ENCODE measurements at places on chromosomes 2 and 18.

GRCh38 chr18:51077217-51077616 is 47.2 kb downstream of the SMAD4 start:
- no peak for DNase-seq

GRCh38 chr2:119517433-119517832 is 6.8 kb downstream of the SCTR start:
- no peak for DNase-seq

DNA sequence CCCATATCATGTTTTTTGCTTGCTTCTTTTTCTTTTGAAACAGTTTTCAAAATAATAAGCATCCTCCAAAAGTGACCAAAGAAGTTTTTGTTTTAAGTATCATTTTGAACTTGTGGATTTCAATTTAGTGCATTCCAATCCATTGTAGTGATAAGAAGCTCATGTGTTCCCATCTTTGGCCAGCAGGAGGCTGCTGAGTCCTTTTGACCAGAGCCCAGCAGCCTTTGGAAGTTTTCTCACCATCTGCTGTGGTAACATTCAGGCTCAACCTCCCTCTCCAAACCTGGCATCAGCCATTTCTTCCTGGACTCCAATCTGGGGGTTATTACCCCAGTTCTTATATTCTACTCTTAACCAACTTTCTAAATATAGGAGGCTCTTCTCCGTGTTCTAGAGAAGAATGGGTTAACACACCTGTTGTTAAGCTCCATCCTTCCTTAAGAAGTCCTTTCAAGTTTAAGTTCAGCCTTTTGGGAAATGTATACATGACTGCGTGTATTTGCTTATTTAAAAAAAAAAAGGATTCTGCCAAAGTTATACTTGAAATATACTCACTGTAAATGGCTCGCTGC is 39.0 kb upstream of the MAL start:
- no peak for DNase-seq

DNA sequence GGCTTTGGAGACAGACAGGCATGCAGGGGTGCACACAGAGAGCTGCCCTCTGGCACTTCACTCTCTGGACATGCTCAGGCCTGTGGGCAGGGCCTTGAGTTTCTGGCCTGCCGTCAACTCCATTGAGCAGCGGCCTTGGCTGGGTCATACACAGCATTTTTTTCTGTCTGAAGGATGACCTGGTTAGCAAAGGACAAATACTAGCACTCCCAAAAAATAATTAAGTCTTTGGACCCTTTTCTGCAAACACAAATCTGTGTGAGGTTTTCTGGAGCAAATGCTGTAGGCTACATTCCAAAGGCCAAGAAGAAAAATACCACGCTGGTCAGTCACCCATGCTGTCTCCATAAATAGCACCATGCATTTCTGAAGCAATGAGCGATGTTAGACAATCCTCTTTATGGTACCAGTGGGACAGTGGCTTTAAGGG is 124.7 kb upstream of the CTAGE1 start:
- DNase-seq: no peak

DNA sequence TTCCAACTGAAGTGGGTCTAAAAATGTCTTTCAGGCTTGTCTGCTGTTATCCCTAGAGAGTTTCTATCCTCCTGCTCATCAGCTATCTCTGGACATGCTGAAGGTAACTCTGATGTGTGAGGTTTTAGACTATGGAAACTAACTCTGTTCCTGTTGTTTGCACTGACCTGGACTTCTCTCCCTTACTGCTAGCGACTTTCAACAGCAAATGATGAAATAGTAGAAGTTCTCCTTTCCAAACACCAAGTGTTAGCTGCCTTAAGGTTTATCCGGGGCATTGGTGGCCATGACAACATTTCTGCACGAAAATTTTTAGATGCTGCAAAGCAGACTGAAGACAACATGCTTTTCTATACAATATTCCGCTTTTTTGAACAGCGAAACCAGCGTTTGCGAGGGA is 26.9 kb downstream of the RMC1 start:
- no peak for DNase-seq

GRCh38 chr18:51127664-51128063 is 69.8 kb downstream of the MEX3C start:
- no peak for DNase-seq

DNA sequence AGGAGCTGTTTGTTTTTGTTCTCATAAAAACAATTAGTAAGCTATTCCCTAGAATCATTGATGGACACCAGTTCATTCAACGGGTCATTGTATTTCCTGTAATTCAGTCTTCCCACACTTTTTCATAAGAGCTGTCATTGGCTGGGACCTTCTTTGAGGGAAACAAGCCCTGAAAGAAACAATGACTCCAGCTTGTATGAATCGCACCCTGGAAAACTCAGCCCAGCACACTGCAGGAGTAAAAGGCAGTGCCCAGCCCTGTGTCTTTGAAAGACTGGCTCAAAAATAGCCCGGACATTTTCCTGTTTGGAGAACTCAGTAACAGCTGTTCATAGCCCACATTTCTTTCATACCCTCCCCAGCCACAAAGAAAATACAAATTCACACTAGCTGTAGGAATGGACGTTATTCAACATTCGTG is 81.5 kb downstream of the NCKAP5 start:
- no peak for DNase-seq

- no peak for DNase-seq
Measured at GRCh38 chr2:225600444-225600843, 200.9 kb downstream of the NYAP2 start.

- no peak for DNase-seq
Measured at GRCh38 chr2:66036948-66037347, 398.0 kb upstream of the MEIS1 start.

- no peak for DNase-seq
Measured at GRCh38 chr2:157644776-157645175, 16.1 kb upstream of the ACVR1C start.

GRCh38 chr2:232878855-232879617 is 9.0 kb downstream of the SNORC start:
- no peak for DNase-seq

GRCh38 chr2:55899881-55900280 is 23.7 kb downstream of the EFEMP1 start:
- no peak for DNase-seq

- no peak for DNase-seq
Measured at GRCh38 chr2:68217729-68218128, 34.6 kb downstream of the PPP3R1 start.

GRCh38 chr2:10359246-10359645 is 56.5 kb downstream of the HPCAL1 start:
- DNase-seq: no peak

- DNase-seq: no peak
Measured at GRCh38 chr2:207394812-207395534, 134.8 kb upstream of the CREB1 start.

DNA sequence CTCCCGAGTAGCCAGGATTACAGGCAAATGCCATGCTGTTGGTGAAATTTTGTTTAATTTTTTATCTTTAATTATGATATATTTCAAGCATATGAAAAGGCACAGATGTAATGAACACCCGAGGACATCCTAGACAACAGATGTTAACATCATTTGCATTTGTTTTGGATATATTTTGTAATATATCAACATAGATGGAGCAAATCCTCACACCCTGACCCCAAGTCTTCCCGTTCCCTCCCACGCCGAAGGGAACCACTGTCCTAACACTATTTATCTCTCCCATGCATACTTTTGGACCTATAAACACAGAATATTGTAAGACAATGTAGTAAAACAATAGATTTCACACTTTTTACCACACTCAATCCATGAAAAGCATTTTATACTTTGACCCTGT is 99.5 kb downstream of the GFPT1 start:
- DNase-seq: no peak

DNA sequence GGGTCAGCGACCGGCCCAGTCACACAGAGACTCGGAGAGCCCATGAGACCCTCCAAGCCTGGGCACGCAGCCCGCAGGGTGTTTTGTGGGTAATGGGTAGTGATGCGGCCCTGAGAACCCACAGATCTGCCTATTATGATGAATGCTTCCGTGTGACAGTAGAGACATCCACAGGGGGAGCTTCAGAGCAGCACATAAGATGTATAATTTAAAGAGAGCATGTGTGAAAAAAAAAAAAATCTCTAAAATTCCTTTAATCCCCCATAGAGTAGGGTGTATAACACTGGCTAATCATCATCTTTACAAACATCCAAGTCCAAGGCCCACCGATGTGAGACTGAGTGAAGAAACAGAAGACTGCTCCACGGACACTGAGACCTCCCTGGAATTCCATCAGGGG is 34.6 kb downstream of the BIN1 start:
- no peak for DNase-seq

DNA sequence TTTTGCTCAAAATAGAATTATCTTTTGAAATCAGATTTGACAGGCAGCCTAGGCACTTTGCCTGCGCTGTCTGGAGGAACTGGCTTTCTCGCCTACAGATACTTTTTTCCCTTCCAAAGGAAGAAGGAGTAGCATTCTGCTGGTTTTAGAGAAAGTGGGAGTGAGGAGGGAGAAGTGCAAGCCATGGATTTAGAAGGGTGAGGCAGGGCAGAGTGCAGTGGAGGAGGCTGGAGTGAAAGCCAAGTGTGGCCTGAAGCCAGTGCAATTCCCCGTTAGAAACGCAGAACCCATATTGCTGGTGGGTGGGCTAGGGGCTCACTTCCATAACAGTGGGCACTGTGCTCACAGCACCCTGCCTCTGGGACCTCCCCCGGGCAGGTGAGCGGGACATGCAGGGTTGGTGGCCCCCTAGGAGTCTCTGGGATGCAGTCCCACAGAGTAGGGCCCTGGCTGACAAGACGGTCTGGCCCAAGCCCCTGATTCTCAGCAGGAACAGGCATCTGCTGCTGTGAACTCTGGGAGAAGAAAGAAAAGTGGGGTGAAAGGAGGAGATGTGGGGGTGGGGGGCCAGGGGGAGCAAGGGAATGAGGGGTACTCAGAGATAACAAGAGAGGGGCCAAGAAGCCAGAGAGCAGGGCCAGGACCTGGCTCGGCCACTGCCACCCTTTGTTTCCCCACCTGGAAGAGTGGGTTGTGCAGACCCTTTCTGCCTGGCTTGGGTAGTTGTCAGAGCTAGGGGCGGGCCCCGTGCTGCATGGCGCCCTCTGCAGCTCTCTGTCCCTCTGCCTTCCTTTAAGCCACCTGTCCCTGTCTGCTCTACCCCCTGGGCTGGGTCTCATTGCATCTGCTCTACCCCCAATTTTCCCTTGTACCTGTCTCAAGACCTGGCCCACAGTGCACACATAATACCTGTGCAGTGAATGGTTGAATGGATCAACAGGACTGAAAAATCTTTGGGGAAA is 273.5 kb upstream of the HS6ST1 start:
- no peak for DNase-seq

GRCh38 chr18:45168866-45169600 is 446.2 kb upstream of the SLC14A2 start:
- no peak for DNase-seq

DNA sequence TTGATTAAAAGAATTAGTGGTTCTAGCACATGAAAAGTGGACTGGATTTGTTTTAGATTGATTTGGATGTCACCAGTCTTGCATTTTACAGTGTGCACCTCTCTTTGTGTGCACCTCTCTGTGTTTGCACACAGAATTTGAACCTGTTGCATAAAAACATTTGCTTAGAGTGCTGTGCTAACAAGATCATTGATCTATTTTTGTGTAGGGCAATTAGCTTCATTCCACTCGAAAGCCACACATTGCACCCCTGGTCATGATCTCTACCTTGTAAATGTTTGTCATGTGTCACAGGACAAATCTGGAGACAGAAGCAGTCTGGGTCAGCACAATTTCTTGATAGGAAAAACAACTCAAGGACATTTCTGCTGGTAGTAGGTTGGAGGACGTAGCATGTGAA is 258.7 kb upstream of the LINC00305 start:
- no peak for DNase-seq

DNA sequence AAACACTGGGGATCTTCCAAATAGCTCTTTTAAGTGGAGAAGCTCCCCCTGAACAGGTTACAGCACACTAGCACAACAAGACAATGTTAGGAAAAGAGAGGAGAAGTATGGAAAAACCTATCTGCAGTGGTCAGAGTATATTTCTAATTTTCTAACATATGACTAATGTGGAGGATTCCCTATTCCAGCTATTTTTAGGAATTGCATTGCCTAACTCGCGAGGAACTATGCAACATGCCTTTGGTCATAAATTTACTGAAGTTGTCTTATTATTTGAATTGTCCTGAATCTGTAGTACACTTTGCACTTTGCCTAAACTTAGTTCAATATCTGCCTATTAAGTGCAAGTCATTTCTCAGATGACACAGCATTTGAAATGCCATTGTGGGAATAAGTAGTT is 381.4 kb downstream of the CCDC85A start:
- no peak for DNase-seq

GRCh38 chr2:230356084-230356483 is 29.1 kb downstream of the SP140L start:
- DNase-seq: no peak

DNA sequence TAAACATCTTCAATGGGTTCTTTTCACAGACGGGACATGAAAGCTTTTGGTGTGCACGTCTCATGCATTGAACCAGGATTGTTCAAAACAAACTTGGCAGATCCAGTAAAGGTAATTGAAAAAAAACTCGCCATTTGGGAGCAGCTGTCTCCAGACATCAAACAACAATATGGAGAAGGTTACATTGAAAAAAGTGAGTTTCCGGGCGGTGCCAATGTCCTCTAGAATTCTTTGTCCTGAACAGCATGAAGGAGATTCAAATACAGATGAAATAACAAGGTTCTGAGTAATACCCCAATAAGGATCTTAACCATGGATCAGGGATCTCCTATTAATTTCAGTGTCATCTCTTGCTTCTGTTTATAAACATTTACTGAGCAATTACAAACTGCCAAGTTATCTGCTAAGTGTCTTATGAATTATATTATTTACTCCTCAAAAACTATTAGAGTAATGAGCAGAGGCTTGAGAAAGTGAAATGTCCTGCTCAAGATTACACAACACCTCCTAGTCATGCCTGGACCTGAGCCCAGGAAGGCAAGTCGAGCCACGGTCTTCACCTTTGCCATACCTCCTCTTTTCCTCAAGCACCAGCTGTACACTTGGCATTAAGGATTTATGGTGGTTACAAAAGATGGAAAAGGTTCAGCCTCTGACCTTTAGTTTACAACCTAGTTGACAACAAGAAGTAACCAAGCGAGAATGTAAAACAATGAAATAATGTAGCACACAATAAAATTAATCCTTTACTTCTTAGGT is 22.6 kb downstream of the DHRS9 start:
- DNase-seq: no peak

Measured in NCI-H2081 treated with DMSO at 0.1 percent for 48 hours (cell line).